ENCODE measurements at places on chromosomes 1 and 21.

DNA sequence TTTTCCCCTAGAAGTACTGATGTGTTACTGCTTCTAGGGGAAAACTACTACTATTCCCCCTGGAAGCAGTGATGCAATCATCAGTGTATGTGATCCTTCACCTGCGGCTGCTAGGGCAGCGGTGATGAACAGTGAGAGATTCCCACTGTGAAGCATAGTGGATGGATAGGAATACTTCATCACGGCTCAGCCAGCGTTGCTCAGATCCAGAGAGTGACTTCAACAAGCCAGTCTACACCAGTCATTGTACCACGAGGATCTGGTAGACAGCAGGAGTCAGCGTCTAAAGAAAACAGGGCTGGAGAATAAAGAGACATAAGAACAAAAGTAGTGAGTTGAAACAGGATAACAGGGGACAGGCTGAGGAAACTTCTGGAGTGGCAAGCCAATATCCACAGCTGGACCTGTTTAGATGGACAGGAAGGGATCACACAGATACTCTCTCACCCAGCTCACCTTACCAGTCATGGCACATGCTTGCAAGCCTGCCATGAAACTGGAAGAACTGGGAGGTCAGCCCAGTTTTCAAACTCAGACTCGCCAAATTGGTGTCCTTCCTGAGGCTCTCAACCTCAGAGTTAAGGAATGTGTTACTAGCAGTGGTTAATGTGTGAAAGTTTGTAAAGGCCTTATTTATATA is 42.4 kb upstream of the LRRC52 start:
- no peak for DNase-seq

- no peak for DNase-seq
Measured at GRCh38 chr1:226838456-226838855, 32.0 kb upstream of the PSEN2 start.

GRCh38 chr21:46393941-46394594 is 64.6 kb upstream of the DIP2A start:
- DNase-seq: no peak

DNA sequence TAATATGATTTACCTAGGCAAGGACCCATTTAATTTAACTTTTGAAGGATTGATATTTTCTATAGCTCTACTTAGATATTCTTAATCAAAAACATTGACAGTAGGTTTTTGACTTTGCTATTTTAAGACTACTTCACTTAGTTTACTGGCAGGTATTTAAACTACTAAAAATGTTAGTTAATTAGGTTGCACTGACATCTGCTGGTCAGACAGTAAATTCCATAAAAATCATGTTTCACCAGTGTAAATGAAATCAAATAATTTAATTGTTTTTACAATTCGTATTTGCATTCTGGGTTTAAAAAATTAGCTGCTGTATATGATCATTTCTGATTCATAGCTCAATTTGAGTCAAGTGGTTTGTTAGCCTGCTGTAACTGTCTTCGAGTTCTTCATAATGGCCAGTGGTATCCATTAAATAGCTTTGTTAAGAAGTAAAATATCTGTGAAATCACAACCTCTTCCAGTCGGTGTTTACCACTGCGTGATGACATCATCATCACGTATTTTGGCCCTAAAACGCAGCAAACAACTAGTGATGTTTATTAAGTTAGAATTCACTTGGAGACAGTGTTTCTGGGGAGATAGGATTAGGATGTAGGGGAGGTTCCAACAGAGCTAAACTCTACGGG is 26.2 kb downstream of the EXTL2 start:
- no peak for DNase-seq

GRCh38 chr21:40587736-40588346 is 259.1 kb downstream of the DSCAM start:
- no peak for DNase-seq

GRCh38 chr1:11537854-11538591 is 59.1 kb downstream of the DISP3 start:
- no peak for DNase-seq
